ENCODE measurements at places on chromosomes 1 and 21.

DNA sequence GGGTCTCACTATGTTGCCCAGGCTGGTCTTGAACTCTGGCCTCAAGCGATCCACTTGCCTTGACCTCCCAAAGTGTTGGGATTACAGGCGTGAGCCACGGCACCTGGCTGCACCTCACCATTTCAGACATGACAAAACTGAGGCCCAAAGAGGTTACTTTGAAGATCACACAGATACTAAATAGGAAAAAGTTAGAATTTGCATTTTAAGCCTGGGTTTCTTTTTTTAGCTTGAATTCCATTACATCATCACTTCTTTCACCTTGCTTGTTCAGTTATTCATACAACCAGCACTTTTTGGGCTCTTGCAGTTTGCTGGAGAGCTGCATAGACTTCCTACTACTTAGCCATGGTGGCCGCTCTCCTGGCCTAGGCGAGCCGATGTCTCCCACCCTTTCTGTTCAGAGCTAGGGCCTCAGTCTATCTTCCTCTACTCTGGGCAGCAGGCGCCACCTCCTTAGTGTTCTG lies 16.3 kb upstream of the CD2 start:
- DNase-seq: peak; percentile 20

DNA sequence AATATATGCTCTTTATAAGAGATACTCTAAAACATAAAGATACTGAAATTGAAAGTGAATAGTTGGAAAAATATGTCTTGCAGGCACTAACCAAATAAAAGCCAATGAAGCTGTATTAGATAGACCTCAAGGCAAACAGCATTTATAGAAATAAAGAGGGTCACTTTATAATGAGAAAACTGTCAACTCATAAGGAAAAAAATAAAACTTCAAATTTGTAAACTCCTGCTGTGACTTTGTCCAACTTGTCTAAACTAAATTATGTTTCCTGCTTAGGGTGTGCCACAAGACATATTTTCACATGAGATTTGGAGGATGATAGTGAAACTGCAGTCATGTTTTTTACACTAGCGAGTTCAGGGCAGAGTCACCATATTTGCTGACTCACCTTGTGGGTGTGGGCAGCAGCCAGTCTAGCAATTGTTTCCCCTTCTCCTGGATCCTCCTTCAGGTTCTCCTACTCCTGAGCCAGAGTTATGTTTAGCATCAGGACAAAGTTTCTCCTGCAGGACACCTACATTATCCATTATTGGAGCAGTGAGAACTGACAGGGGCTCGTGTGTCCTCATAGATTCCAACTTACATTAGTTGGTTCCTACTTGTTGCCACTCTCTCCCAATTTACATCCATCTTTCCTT lies 43.8 kb downstream of the CD53 start:
- no peak for DNase-seq

DNA sequence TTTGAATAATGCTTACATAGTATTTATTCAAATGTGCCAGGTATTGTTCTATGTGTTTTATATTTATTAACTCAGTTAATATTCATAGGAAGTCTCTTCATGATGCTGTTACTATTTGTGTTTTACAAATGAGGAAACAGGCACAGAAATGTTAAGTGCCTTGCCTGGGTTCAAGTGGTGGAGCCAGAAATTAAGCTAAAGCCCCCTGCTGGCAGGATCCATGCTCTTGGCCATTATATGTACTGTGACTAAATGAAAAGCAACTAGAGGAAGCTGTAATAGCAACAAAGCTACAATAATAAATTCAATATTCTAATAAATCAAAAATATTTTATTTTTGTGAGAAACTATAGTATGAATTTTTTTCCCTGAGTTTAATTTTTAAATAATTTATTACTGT lies 30.0 kb downstream of the IARS2 start:
- DNase-seq: no peak

DNA sequence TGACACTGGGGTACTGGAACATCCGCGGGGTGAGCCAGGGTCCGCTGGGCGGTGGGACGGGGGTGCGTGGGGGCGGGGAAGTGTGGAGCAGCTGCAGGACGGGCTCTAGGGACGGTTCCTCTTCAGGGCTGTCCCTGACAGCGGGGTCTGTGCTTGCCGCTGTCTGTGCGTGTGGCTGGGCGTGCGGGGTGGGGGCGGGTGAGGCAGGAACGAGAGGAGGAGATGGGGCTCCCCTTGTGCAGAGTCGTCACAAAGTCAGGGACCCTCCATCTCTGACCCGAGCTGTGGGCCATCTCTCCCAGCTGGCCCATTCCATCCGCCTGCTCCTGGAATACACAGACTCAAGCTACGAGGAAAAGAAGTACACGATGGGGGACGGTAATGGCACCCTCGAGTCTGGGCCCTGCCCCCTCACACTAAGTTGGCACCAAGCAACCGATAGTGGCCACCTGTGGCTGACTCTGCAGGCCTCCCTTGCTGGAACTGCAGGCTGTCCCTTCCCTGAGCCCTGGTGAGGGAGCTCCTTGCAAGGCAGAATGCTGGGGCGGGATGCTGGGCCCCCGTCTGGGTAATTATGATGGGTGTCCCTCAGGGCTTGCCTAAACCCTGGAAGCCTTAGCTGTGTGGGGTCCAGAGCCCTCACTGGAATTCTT lies 392 bp downstream of the GSTM2 start:
- DNase-seq: no peak

DNA sequence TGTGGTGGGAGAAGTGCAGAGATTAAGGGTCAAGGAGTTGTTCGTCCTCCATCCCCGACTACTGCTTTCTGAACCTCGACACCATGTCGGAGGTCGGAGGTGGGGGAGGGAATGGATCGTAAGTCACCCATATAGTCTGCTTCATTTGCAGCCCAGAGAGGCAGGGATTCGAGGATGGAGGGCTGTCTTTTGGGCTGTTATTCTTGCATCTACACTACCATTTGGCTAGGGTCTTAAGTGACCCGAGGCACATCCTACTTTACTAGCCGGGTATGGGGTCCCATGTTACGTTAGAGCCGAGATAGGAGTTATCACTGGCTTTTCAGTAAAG lies 578 bp downstream of the USP21 start:
- no peak for DNase-seq

DNA sequence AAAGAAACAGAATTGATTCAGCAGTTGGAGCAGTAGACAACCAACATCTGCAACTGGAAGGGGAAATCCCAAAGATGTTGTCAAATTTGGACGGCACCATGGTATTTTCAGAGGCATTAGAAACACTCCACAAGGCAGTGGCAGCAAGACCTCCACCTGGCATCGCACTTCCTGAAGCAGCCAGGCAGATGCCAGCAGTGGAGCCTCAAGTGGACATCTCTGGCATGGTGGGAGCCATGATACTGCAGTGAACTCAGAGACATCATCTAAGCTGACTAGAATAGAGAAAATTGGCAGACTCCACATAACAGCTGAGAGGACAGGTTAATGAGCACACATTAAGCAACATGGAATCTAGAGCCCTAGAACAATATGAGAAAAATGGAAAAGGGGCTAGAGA lies 33.9 kb upstream of the RGS8 start:
- DNase-seq: no peak

DNA sequence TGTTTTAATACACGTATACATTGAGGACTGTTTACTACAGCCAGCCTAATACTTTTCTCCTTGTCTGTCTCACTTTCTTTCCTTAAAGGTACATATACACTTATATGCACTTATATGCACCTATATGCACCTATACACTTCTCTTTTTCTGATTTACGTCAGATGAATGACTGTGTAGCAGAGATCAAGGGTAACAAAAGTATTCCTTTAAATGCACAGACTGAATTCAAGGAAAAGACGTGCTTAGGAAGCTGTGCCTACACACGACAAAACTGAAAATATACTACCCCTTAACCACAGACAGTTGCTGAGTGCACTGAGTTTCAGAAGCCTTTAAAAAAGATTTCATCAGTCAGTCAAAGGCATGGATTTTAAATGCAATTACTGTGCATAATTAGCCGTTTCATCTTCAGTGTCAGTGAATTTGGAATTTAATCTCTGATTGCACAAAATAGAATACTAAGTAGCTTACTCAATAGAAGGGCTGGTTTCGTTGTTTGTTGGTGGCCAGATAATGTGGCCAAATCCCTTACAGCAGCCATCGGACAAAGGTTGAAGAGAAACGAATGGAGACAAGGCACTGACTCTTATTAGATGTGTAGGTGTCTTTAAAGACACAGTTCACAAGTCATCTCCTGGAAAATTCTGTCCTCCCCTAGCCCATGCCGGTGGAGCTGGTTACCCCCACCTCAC lies 38.3 kb upstream of the TARBP1 start:
- no peak for DNase-seq

DNA sequence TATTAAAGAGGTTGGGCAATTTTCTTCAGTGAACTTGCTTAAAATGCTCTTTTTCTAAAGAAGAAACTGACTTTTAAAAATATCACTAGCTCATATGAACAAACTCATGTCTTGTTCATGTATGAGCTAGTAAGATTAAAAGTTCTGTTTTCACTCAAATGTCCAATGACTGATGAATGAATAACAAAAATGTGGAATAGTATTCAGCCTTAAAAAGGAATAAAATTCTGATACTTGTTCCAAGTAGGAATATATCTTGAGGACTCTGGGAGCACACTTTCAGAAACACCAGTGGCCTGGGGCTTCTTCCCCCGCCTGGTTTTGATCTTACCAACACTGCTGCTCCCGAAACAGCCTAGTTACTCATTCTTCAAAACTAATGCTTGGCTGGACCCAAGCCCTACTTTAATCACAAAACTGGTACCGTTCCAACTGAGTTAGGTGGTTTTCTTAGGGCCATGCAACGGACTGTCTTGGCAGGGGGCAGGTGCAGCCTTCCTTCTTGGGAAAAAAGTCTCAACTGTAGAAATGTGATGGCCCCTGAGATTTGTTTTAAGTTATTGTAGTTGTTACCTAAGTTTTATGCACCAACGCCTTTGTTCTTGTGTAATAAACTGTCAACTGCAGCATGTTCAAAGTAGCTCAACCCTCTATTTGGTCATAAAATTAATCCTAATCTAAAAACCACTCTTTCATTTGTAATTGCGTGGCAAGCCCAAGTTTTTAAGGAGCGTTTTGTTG lies 116.0 kb downstream of the ETS2 start:
- DNase-seq: no peak

Data from T-helper 9 cell (primary cell).